Sigmoid colon (tissue), 7 donors: ENCODE measurements at places on chromosomes 2 and 18.
A peak's percentile ranks its signal among the peaks of the same experiment; 100 is the strongest.

GRCh38 chr2:74264281-74264680 lies 65.9 kb downstream of the MTHFD2 start:
- DNase-seq, result no peak

- DNase-seq, result no peak
Measured at GRCh38 chr2:42086500-42086953, 38.7 kb downstream of the PKDCC start.

DNA sequence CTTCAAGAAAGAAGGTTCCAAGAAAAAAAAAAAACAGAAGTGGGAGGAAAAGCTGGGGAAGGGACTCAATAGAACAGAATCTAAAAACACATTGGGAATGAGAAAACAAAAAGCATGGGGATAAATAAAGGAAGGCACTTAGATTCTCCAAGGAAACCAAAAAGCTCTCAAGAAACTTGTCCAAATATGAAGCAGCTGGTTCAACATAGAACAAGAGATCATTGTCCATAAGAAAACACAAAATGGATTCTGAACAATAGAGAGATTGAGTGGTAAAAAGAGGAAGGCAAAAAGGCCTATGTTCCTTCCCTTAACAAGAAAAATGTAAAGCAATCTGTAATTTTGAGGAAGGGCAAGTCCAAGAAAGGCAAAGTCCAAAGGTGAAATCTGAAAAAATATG lies 32.9 kb upstream of the ALK start:
- no peak for DNase-seq

- DNase-seq, result no peak
Measured at GRCh38 chr2:137829251-137829650, 135.0 kb upstream of the HNMT start.

DNA sequence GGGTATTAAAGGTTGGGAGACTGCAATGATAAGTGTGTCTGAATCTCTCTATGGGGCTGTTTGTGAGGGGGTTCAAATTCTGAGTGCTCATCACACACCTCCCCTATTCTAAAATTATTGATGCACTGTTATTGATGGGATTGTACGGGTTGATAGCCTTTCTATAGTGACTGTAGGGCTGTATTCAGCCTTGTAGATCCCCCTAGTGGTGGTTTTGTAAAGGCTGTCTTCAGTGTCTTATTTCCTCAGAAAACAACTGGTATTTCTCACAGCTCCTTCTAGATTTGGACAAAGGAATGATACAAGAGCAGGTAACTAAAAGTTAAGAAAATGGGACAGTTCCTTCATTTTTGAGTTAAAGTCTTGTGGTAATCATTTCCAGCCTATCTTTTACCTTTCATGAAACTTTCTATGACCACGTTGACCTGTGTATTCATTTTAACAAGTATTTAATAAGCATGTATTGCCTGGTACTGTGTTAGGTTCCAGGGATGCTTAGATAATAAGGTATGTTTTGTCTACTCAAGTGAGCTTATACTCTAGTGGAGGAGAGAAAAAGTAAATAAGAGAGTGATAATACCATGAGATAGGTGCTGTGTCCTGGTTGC lies 21.2 kb downstream of the SMAD4 start:
- no peak for DNase-seq

GRCh38 chr18:12593866-12594265 lies 64.0 kb downstream of the SPIRE1 start:
- no peak for DNase-seq

DNA sequence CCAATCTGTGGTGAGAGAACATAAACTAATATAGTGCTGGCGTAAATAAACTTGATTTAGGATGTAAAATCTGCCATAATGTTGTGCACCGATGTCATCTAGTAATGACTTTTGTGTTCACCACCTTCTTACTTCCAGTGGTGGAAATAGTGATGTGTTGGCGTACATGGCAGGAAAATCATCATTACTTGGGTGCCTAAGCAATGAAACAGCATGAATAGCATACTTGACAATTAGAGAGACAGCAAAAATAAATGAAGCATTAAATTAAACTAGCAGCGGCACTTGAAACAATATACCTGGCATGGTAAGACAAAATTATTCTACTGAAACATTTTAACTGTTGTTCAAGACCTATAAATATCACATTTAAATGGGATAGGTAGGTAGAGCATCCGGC lies 73.2 kb upstream of the DSC1 start:
- no peak for DNase-seq

DNA sequence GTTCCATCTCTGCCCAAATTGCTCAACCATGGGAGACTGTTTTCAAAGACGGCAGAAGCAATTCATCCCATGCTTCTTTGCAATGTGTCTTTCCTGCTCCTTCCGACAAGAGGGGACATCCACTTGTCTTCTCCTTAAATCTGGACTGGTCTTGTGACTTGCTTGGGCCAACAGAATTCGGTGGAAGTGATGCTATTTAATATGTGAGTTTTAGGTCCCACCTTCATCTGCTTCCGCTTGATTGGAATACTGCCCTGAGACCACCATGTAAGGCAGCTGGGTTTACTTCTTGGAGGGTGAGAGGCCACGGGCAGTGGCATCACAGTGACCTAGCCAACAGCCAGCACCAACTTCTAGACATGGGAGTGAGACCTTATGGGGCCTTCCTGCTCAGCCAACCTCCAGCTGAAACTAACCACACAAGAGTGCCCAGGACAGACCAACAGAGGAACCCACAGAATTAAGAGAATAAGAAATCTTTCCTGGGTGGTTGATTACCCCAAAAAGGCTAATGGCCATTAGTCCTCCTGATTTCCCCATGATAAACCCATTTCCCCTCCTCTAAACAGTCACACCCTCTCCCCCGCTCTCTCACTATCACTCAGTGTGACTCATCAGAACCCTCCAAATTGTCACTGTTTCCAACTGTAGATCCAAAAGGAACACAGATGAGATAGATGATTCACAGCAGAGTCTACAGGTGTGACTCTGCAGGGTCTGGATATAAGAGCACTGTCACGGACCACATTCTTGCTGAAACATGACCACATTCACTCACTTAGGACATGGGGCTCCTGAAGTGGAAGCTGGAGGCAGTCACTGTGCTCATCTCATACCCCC lies 16.2 kb upstream of the RHOB start:
- peak; percentile 48 for DNase-seq

GRCh38 chr2:113021312-113021711 lies 16.1 kb downstream of the IL36A start:
- DNase-seq, result no peak

GRCh38 chr2:197191940-197192322 lies 118.6 kb downstream of the ANKRD44 start:
- no peak for DNase-seq

GRCh38 chr2:166891727-166892126 lies 3.4 kb downstream of the XIRP2 start:
- no peak for DNase-seq

- no peak for DNase-seq
Measured at GRCh38 chr18:66971960-66972359, 368.1 kb upstream of the CDH19 start.

DNA sequence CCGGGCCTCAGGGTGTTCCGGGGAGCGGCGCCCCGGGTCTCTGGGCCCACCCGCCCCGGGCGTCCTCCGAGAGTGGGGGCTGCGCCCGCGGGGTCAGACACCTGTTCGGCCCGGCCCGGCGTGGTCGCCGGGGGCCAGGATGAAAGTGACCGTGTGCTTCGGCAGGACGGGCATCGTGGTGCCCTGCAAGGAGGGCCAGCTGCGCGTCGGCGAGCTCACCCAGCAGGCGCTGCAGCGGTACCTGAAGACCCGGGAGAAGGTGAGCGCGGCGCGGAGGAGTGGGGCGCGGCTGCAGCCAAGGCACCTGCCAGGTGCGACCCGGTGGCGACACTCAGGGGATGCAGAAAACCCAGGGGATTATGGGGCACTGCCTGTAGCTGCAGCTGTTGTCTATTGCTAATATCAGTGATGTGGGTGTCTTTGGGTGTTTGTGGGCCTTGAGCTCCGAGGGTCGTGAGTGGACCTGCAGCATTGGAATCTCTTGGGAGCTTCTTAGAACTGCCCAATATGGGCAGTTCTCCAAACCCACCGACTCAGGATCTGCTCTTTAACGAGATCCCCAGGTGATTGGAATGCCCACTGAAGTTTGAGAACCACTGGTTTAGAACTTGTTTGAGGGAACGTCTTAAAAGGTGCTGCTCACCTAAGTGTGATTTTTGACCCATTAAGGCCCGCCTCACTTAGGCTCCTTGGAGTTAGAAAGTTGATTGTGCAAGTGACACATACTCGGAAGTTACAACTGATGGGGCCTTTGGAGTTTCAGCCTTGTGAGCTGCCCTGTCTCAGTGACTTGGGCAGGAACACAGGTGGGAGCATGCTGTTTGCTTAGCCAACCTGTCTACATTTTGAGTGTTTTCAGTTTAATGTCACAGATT lies 823 bp downstream of the PARD3B start:
- DNase-seq, result peak; percentile 68

DNA sequence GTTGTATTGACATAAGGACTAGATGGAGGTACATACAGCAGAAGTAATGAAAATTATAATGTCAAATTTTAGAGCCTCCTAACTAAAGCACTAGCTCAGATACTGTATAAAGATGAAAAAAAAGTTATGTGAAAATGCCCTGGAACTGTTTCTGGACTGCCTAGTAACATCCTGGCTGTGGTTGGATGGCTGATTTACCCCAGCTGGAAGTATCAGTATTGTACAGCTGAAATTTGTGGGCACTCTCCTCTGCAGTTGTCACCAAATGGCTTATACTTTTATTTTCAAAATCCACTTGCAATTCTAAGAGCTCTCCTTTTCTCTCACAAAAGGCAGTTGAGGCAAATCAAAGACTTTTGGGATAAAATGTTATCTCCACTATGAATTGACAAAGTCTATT lies 239.2 kb downstream of the RPIA start:
- DNase-seq, result no peak

DNA sequence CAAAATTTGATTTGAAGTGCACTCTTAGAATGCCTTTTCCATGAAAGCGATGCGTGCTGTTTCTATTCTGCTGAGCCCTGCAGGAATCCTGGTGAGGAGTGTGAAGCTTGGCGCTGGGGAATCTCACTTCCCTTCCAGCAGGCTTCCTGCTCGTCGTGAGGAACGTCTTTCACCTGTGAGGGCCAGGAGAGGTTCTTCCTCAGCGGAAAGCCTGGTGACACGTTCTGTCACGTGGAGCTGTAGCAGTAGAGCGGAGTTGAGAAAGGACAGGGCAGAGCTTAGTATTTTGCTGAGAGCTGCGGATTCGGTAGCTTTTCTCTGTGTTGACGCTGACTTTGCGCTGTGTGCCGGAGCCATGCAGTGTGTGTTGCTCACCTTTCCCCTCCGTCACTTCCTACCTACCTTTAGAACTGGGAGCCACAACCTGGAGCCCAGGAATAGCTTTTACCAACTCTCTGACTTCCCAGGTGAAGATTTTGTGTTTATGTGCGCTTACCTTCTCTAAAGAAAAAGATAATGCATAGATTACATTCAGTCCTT lies 294.8 kb downstream of the PTGR3 start:
- DNase-seq, result no peak

GRCh38 chr2:164000176-164000575 lies 264.4 kb upstream of the FIGN start:
- no peak for DNase-seq

GRCh38 chr2:71395471-71395870 lies 57.9 kb upstream of the DYSF start:
- no peak for DNase-seq

DNA sequence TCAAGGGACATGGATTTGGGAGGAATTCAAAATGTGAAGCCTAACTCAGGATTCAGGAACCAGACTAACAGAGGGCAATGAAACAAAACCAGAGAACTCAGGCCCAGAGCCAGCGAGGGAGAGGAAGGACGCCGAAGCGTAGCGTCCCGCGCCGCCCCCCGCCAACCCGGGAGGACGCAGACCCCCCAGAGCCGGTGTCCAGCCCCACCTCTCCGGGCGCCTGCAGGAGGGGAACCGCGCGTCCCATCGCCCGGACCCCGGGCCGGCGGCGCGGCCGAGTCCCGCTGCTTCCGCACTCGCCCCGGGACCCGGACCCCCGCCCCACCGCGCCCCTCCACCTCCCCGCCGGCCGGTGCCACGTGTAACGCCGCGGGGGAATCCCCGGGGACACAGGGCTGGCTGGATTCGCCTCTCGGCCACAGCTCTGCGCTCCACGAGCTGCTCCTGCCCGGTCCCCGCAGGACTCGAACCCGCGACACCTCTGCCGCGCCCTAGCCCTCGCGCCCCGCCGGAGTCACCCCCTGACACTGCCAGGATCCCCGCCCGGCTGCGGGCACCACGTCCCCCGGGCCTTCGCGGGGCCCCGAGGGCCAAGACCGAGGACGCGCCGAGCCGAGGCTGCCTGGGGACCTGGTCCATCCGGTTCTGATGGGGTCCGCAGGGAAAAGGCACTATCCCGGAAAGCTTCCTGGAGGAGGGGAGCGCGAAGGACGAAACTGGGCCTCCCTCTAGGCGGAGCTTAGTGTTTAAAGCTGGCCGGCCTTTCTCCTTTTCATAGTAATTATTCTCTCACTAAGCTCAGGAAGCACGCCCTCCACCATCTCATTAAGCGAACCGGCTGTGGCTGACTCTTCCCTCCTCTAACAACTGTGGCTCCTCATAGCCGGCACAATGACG lies 40.4 kb upstream of the FAM124B start:
- DNase-seq, result no peak

- DNase-seq, result no peak
Measured at GRCh38 chr2:108364676-108365297, 13.0 kb upstream of the SULT1C4 start.

DNA sequence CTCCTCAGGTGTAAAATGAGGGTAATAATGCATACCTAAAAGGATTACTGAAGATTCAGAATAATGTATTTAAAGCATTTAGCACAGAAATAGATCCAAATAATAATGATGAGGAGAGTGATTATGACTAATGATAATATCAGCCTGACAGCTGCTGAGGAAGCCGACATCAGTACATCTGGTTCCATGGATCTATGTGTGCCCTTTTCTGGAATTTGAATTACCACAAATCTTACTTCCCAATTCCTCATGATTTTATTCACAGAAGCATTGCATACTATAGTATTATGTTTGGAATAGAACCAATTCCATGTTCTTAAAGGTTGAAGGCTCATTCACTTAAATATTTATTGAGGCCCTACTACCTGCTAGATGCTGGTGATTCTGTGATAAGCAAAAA lies 248.9 kb upstream of the THUMPD2 start:
- DNase-seq, result no peak

GRCh38 chr18:23924813-23925212 lies 89.7 kb upstream of the TTC39C start:
- no peak for DNase-seq

- peak; percentile 88 for DNase-seq
Measured at GRCh38 chr18:45920367-45920766, 46.8 kb downstream of the EPG5 start.

- DNase-seq, result no peak
Measured at GRCh38 chr2:204027091-204027490, 90.5 kb downstream of the ICOS start.

GRCh38 chr2:25372405-25373268 lies 30.9 kb upstream of the DNMT3A start:
- DNase-seq, result peak; percentile 46

GRCh38 chr2:10097352-10098148 lies 17.3 kb upstream of the CYS1 start:
- peak; percentile 86 for DNase-seq
